Activated effector memory CD4-positive, alpha-beta T cell treated with Interleukin-2 at 50 U/mL for 16 hours (primary cell): ENCODE measurements at places on chromosomes 11 and 22.
A peak's percentile ranks its signal among the peaks of the same experiment; 100 is the strongest.

DNA sequence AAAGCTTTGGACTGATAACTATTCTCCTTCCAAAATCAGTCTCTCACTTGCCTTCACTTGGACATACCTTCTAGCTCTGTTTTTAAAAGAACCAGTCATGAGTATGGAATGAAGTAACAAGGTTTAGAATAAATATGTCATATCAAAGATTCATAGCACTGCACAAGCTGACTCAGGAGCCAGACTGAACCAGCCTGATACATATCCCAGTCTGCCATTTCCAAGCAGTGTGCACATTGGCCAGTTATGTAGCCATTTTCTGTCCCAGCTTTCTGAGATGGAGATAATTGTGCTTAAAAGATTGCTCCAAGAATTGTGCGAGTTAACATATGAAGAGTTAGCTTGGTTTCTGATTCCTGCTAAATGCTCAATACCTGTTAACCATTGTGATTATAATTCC, 311.3 kb downstream of the C11orf87 start:
- DNase-seq = no peak

DNA sequence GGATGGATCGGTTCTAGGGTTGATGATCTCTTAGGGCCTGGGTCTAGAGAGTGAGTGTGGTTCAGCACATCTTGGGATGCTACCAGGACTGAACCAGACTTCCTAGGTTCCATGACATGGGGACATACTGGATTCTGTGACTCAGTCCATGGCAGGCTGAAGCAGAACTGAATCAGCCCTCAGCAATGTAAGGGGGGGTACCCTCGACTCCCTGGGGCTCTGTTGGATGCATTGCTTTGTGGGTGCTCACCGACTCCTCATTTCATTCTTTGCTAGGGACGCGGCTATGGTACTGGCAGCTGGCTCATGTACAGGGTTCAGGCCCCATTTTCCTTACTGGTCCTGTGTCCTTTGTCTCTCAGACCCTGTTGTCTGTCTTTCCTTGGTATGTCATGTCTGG, 733 bp upstream of the GRAMD1B start:
- DNase-seq = no peak

GRCh38 chr22:30357236-30357570, 396 bp downstream of the CCDC157 start:
- no peak for DNase-seq

GRCh38 chr11:61349916-61350315, 11.8 kb downstream of the CYB561A3 start:
- DNase-seq = no peak

DNA sequence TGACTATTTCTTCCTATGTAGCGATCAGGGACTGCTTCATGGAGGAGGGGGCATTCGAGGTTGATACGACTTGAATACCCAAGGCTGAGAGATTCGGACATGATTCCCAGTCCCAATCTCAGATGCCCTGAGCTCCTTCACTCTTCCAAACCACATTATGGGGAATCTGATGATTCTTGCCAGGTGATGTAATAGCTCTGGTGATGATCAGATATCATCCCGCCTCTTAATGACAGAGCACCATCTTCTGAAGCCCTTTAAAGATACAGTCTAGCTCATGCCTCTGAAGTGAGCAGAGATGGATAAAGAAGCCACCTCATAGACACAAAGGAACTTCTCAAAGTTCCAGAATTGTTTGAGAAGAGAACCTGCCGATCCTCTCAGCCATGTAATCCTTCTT, 8.9 kb upstream of the CLMP start:
- DNase-seq = no peak

DNA sequence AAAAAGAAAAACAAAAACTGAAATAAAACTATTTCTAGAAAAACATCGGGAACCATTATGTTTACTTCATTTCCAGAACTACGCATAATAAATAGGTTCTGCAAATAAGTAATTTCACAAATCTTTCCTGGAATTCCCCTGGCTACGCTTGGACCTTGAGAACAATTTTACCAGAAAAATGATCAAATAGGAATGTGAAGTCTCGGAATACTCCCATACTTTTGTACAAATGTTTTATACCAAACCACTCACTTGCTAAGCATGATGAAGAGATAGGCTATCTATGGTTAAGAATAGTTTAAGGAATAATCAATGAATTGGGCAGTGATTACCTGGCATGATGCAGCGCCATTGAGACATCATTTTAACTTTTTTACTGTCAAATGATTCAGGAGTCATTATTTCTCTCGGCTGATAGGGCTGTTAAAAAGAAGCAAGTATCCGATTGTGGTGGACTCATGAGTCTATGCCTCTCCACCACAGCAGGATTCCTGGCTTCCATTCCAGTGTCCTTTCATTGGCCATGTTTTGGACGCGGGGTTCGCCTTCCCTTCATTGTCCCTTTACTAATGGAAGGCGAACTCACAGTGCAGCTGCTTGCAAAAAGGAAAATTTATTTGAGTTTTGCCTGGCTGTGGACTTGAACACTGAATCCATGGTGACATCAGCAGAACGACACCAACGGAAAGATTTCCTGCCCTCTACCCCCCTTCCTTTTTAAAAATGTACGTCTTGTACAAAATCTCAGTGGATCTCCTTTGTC, 39.9 kb upstream of the BLID start:
- no peak for DNase-seq

DNA sequence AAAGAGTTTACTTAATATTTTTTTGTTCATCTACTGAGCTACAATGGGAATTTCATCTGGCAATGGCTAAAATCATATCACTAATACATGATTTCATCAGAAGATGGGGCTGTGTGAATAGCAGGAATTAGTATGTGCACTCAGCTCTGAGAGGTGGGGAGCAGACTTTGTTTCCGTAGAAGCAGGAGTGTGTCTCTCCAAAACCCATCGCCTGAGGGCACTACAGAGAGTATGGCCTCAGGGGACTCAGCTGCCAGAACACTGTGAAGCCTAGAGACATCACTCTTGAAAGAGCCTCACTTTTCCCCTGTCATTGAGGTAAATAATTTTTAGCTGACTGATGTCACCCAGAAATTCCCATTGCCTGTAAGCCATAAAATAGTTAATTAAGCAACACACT, 261.4 kb upstream of the ISX start:
- no peak for DNase-seq

DNA sequence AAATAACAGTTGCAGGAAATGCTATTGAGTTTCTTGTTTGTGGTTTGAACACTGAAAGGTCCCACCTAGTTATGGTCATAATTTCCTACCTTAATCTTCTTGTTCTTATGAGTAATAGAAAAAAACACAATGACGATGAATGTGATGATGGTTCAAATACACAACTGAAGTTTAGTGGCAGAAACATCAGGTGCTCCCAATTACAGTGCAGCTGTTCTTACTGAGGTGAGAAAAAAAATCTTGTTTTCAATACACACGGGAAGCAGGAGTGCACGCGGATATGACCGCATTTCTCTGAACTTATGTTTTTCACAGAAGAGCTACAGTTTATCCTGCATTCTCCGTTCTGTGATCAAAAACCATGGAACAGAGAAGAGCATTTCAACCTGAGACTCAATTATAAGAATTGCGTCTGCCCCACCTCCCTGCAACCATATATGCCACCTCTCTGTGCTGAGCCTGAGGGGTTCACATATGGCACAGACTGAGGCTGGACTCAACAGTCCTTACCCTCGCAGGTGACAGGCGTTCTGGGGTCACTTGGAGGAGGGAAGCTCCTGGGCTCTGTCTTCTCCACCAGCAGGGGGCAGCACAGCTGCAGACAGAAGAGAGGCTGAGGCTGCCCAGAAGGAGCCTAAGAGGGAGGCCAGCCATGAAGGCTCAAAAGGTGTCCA, 99.7 kb upstream of the IGLL5 start:
- peak; percentile 55 for DNase-seq

GRCh38 chr11:130314184-130314749, 450 bp downstream of the ZBTB44 start:
- peak; percentile 60 for DNase-seq

DNA sequence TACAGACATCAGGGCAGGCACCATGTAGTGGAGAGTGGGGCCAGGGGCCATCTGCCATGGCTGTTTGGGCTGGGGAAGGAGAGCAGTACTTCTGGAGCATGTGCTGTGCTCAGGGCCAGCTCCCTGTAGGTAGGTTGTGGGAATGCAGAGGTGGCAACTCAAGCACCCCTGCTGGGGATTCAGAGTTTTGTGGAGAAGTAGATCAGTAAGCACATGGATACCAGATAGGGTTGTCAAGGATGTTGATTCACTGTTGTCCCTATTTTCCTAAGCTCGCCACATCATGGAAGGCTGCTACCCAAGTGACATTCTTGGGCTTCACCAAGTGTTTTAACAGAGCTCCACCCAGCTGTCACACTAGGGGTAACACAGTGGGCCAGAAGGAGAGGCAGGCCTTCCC, 67.2 kb downstream of the BMAL1 start:
- no peak for DNase-seq

GRCh38 chr11:65425105-65425970, 2.7 kb downstream of the NEAT1 start:
- peak; percentile 73 for DNase-seq

- no peak for DNase-seq
Observed at GRCh38 chr22:34454598-34454997, 534.3 kb upstream of the LARGE1 start.

DNA sequence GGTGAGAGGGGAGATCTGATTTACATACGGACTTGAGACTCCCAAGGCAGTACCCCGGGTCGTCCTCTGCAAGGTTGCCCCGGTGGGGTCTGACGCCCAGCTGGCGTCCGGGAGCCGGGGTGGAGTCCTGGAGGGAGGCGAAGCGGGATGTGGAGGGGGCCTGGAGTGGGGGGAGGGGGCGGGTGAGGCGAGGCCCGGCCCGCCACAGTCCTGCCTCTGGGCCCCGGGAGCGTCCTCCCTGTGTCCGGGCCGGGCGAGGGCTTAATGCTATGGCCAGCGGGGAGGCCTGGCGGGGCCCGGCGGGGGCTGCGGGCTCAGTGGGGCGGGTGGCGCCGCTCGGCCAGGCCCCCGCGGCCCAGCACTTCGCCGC, 2.4 kb upstream of the MYBPC3 start:
- DNase-seq = no peak

DNA sequence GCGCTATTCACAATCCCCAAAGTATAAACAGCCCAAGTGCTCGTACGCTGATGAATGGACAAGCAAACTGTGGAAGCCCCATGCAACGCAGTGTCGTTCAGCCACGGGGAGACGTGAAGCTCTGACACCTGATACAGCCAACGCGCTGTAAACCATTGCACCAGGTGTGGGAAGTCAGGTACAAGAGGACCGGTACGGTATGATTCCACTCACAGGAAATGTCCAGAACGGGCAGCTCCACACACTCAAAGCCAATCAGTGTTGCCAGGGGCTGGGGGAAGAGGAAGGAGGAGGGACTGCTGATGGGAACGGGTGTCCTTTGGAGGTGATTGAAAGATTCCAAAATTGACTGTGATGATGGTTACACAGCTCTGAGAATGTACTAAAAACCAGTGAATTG, 64.5 kb downstream of the BRD1 start:
- DNase-seq = no peak

- no peak for DNase-seq
Observed at GRCh38 chr11:113895367-113896155, 9.0 kb upstream of the HTR3B start.

GRCh38 chr22:24165673-24166072, 15.6 kb upstream of the SUSD2 start:
- no peak for DNase-seq

GRCh38 chr11:44870181-44870580, 80.5 kb downstream of the TP53I11 start:
- no peak for DNase-seq

- no peak for DNase-seq
Observed at GRCh38 chr22:38088629-38089473, 4.9 kb upstream of the SLC16A8 start.

DNA sequence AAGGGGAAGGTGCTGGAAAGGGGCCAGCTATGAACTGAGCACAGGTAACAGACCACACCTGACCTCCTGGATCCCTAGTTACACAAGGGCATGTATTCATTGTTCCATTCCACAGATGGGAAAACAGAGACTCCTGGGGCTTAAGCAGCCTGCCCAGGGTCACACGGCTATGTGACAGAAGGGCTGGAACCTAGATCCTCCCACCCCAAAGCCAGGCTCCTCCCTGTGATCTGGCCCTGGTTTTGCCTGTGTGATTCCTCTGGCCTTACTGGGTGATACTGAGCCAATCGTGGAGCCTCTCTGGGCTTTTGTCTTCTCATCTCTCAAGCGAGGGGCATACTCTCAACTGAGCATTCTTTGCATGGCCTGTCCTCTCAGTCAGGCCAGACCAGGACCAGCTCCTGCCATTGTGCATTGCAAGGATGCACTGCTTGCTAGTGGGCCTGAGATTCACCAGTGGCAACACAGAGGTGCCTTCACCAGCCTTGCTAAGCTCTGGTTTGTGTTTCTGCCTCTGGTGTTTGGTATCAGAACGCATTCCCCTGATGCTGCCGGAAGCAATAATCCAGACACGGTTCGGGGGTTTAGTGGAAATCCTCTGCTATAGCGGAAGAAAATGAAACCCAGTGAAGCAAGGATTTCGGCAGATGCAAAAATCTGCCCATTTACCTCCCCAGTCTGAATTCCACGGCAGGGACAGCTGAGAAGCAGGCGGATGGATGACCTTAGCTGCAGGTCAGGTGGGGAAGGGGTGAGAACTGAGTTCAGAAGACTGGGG, 226.6 kb downstream of the ST3GAL4 start:
- no peak for DNase-seq

GRCh38 chr11:131802440-131803115, 432.2 kb downstream of the NTM start:
- DNase-seq = no peak

DNA sequence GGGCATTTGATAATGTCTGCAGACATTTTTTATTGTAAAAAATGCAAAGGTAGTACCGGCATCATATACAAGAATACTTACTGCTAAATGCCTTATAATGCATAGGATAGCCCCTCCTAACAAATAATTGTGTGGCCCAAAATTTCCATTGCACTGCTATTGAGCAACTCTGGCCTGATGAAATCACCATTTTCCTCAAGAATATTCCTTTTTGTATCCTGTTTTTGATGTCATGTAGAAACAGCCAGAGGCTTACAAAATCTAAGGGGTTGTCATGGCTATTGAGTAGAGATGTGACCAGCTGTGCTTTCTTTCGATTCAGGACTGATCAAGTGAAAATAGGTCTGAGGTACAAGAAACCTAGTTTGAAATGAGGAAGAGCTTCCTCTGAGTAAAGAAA, 854.3 kb downstream of the KCNA4 start:
- no peak for DNase-seq

GRCh38 chr11:70498171-70498571, 99.8 kb downstream of the CTTN start:
- no peak for DNase-seq

DNA sequence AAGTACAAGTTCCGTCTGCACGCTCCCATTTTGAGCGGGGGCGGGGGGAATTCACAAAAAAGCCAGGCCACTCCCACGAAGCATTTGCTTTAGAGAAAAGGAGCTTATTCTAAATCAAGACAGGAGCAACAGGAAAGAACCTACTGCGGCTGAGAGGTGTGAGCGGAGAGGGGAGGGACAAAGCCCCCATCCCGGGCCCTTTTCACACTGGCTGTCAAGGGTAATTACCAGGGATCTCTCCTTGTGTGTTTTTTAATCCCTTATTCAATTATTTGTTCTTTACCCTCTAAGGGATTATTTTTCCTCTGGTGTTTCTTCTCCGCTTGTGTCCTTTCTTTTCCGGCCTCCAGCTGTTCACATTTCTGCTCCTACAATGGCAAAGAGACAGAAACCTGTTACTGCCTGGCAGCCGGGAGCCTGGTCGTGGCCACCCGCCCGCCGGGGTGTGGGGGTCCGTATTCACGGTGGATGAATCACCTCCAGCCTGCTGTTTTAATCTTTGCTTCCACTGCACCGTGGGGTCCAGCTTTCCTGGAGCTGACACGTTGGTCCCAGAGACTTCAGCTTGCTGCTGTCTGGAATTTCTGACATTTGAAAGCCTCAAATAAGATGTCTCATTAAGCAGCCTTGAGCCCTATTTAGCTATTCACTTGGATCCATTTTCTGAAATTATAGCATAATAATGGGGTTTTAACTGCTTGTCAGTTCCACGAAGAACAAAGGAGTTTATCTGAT, 61.4 kb upstream of the FADD start:
- DNase-seq = no peak
